CD4-positive, alpha-beta T cell treated with Interleukin-12 subunit alpha and Interleukin-12 subunit beta, for 1 hour (primary cell): ENCODE measurements at places on chromosomes 13 and 19.

- no peak for DNase-seq
Observed at GRCh38 chr19:55487924-55488687, at the start of gene SSC5D. TSS of gene SSC5D (plus strand) at chr19:55488436. CDS start at chr19:55488590, 154 bp downstream.

DNA sequence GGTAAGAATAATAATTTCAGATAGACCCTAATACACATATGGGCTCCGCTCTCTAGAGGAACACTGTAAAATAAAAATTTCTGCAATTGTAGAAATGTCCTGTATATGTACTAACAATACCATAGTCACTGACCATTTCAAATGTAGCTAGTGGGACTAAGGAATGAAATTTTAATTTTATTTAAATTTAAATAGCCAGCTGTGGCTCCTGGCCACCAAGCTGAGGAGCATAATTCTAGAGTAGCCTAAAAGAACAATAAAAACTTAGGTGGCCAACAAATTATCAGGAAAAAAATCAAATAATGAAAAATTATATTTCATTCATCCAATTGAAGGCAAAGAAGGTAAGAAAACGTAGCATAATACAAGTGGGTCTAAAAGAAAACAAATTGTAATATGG is 240.9 kb upstream of the MIR17HG start:
- DNase-seq, result no peak

DNA sequence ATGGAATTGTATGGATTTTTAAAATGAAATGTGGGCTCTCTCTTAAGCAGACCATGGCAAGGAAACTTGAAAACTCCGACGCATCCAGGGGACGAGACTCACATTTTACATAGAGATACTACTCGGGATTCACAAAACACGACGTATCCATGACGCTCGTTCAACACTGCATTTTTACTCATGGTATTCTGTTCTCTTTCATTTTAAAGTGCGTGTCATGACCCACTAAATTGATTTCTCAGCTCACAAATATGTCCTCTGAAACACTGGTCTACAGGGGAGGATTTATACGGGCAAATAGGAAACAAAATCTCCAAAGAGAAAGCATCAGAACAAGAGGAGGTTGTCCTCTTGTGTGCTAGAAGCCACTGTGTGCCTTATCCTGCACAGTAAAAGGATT is 523.5 kb downstream of the MYO16 start:
- no peak for DNase-seq

- peak; percentile 84 for DNase-seq
Observed at GRCh38 chr19:53254411-53255341, at the start of gene ZNF677. TSS of gene ZNF677 (minus strand) at chr19:53254873. CDS start at chr19:53251550, 3,323 bp downstream.

- no peak for DNase-seq
Observed at GRCh38 chr19:28289295-28290063, 923.5 kb downstream of the UQCRFS1 start.

GRCh38 chr19:8050274-8051096 is 2.1 kb upstream of the CCL25 start:
- peak; percentile 88 for DNase-seq

DNA sequence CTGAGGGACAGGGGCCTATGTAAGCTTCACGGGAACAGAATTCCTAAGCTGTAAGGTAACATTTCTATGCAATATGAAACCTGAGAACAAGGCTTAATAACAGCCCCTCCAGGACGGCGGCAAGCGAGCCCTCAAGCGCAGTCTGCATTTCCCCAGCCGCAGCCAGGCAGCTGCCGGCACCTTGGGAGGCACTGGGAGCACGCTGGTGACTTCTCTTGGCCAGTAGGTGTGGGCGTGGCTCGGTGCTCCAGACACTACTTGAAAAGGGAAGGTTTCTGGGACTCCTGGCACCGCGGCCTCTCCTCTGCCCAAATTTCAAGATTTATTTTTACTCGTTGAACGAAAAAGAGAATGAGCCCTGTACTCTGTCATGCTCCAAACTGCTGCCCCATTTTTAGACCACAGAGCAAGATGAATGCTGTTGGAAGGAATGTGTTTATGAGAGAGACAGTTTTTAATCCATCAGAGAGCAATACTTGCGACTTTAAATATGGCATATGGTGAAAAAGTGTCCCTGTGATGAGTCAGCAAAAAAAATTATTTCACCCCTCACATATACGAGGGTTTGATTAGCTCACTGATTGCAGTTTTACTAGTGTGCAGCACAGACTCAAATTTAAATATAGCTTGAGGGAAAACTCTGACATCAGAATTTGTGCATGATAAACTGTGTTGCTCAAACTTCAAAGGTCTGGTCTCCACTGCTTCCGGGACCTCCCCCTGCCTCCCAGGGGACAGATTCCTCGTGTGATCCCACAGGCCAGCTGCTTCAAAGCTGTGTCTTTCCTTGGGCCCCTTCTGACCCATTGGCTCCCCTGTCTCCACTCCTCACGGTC is 81.2 kb downstream of the COL4A2 start:
- DNase-seq, result no peak

DNA sequence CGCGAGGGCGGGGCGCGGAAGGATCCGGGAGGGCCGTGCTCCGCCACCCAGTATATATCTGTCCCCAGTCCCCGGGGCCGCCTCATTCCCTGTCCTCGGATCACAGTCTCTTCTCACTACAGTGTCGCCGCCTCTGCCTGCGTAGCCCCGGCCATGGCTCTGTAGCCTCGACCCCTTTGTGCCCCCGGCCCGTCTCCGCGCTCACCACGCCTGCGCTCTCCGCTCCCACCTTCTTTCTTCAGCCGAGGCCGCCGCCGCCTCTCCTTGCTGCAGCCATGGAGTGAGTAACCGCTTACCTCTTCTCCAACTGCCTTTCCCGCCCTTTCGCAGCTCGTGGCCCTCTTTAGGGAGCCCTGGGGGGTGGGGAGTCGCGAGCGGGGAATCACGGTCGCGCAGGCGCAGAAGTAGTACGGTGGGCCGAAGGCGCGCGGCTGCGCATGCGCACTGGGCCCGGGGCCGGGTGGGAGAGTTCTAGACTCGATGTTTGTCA is at the start of the genes ATF5 and NUP62:
TSS of gene ATF5 (plus strand) at position 85 of the 490 bp plus-strand sequence. CDS start 1,646 bp downstream, outside the sequence.
TSS of gene NUP62 (minus strand) at position 384 of the 490 bp plus-strand sequence. CDS start 19,697 bp downstream, outside the sequence.
- DNase-seq, result peak; percentile 91

- DNase-seq, result no peak
Observed at GRCh38 chr13:86584301-86584700, 785.1 kb upstream of the SLITRK6 start.

DNA sequence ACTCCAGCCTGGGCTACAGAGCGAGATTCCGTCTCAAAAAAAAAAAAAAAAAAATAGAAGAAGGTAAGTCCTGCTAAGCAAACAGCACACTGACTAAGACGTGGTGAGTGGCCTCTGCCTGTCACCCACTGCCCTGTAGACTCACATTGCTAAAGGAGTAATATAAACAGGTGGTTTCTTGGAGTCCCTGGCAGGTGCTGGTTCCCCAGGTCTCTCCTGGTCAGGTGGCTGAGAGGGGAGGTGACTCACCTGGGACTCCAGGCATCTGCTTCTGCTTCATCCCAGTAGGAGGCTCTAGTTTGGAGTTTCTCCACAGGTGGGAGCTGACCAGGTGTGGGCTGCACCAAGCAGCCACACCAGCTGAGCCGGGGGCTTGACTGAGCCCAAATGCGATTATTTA is at the start of gene OR10H1:
TSS of gene OR10H1 (minus strand) at position 359 of the 400 bp plus-strand sequence. CDS start 7,627 bp downstream, outside the sequence.
- no peak for DNase-seq

GRCh38 chr19:56085571-56086275 is 35.4 kb downstream of the ZNF787 start:
- no peak for DNase-seq

GRCh38 chr13:43783820-43784219 is 3.0 kb downstream of the ENOX1 start:
- peak; percentile 26 for DNase-seq

- DNase-seq, result no peak
Observed at GRCh38 chr13:20713014-20713376, 9.5 kb downstream of the IL17D start.

DNA sequence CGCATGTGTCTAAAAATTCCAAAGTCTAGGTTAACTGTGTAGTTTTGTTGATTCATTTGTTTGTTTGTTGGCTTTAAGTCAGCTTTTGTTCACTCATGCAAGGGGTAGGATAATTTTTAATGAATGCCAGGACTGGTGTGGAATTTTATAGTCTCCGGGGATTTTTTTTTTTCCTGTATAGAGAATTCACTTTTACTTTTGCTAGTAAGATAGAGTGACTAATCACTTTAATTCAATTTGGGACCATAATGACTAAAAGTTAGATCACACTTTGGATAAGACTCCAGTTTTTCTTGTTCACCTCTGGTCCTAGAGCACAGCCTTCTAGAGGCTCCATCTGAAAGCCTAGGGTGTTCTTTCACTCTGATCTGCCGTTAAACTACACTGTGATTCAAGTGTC is 1690.0 kb downstream of the PCDH9 start:
- DNase-seq, result no peak
